ENCODE measurements at places on chromosomes 4 and X. TPM values are rescaled to one million over a fixed set of nuclear protein-coding genes. Genes with fewer than 3 reads are reported as not detected.

DNA sequence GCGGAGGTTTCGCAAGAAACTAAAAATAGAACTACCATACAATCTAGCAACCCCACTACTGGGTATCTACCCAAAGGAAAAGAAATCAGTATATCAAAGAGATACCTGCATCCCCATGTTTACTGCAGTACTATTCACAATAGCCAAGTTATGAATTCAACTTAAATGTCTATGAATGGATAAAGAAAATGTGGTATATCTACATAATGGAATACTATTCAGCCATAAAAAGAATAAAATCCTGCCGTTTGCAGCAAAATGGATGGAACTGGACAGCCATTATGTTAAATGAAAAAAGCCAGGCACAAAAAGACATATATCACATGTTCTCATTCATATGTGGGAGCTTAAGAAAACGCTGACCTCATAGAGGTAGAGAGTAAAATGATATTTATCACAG, 65.3 kb downstream of the LCORL start:
- DNase-seq: no peak
- H3K4me1 ChIP-seq: no peaks in the 10 kb centered on the region
- H3K36me3 ChIP-seq: no peaks in the 10 kb centered on the region
- no peak overlapping the region for H3K27ac ChIP-seq
- H3K27me3 ChIP-seq: no peaks in the 10 kb centered on the region

DNA sequence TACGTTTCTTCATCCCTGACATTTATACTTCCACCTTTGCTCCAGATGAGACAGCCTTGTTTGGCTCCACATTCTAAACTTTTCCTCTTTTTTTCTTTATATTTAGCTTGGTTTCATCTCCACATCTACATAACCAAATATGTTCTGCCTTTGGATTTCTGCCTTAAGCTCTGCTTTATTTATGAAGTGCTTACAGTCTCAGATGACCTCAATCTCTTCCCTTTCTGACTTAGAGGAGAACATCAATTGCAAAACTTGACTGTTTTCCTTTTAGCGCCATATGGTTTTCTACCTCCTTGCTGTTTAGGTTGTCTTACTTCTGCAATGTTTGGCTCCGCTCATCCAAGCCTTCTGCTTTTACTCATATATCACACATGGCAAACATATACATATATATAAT, 7.5 kb downstream of the ASB5 start:
- no peaks in the 10 kb centered on the region for H3K27me3 ChIP-seq
- H3K4me3 ChIP-seq: no peak overlapping the region
- H3K36me3 ChIP-seq: no peaks in the 10 kb centered on the region
- no peak for DNase-seq
- H3K4me1 ChIP-seq: no peaks in the 10 kb centered on the region

DNA sequence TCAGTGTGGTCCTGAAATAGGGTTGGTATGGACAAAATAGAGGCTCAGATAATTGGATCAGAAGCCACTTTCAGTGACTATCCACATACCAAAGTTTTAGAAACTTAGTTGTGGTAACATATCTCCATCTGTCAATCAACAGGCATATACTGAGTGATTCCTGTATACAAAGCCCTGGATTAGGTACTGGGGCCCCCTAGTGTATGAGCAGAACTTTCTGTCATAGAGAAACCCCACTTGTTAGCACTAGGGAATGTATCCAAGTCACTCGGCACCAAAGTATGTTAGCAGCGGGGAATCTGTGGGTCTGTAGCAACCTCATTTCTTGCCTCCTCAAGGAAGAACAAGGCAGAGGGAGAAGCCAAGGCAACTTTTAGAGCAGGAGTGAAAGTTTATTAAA, 50.7 kb downstream of the MAP7D3 start:
- H3K27ac ChIP-seq: no peak overlapping the region
- no peak for DNase-seq
- no peaks in the 10 kb centered on the region for H3K4me1 ChIP-seq
- H3K4me3 ChIP-seq: no peak overlapping the region
- H3K27me3 ChIP-seq: no peaks in the 10 kb centered on the region
- no peaks in the 10 kb centered on the region for H3K36me3 ChIP-seq

DNA sequence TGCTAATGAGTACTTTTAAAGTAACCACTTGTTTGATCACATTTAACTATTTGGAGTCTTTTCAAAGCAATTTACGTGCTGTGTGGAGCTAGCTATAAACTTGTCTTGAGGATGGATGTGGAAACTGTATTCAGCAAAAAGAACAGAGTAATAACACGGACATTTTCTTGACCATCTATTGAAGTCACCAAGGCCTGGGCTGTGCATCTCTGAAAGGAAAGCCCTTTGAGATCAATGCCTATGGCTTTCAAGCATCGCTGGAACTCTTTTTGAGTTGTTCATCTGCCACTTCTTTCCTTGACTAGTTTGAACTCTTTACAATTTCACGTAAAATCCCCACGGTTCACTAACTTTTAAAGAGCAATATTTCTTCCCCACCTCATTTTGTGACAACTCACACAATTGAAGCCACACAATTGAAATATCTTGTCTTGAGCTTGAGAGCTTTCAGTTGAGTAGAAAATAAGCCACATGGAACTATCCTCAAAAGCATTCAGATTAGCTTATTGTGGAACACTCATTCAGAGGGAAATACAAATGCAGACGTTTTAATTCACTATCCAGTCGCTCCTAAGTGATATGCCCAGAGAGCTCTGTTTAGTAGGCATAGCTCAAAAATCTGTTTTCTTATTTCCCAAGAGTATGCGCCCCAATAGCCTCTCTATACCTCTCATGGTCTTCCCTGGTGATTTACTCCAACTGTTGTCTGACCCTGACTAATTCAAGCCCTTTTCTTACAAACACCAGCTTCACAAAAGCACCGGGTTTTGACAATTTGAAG, 134.9 kb upstream of the SLITRK2 start:
- H3K4me3 ChIP-seq: no peak overlapping the region
- no peak for DNase-seq
- H3K27me3 ChIP-seq: no peaks in the 10 kb centered on the region

DNA sequence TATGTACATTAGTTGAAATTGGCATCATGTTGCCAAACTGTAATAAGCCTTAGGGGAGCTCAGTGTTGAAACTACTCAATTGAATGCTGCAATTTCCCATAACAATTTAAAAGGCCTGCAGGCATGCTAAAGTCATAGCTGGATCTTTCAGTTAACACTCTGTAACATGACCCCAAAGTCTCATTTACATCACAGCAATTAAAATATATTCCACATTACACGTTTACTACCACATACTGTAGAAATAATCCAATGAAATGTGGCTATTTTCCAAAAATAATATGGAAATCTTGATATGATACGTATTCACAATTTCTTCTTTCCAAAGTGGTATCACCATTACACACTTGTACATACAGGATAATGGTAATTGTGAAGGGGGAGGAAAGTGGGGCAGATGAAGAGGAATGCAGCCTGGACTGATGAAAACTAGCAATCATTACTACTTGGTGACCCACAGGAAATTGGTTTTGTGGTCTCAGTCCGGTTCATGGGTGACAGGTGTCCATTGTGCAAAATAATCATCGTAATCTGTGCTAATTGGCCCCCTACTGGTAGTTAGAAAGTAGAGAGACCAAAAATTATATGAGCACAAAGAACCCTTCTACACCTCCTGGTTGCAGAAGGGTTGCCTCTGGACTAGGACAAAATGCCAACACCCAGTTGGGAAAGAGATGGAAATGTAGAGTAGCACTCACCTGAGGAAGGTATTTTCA, 63.7 kb downstream of the TENM3 start:
- DNase-seq: no peak
- no peaks in the 10 kb centered on the region for H3K4me1 ChIP-seq
- H3K4me3 ChIP-seq: no peak overlapping the region
- H3K27ac ChIP-seq: no peak overlapping the region
- H3K27me3 ChIP-seq: no peaks in the 10 kb centered on the region

GRCh38 chr4:79905212-79905611, 167.8 kb downstream of the ANTXR2 start:
- H3K36me3 ChIP-seq: peaks cover 4% of the 10 kb centered on the region
- no peak overlapping the region for H3K4me3 ChIP-seq
- DNase-seq: no peak
- H3K27ac ChIP-seq: no peak overlapping the region
- no peaks in the 10 kb centered on the region for H3K4me1 ChIP-seq

DNA sequence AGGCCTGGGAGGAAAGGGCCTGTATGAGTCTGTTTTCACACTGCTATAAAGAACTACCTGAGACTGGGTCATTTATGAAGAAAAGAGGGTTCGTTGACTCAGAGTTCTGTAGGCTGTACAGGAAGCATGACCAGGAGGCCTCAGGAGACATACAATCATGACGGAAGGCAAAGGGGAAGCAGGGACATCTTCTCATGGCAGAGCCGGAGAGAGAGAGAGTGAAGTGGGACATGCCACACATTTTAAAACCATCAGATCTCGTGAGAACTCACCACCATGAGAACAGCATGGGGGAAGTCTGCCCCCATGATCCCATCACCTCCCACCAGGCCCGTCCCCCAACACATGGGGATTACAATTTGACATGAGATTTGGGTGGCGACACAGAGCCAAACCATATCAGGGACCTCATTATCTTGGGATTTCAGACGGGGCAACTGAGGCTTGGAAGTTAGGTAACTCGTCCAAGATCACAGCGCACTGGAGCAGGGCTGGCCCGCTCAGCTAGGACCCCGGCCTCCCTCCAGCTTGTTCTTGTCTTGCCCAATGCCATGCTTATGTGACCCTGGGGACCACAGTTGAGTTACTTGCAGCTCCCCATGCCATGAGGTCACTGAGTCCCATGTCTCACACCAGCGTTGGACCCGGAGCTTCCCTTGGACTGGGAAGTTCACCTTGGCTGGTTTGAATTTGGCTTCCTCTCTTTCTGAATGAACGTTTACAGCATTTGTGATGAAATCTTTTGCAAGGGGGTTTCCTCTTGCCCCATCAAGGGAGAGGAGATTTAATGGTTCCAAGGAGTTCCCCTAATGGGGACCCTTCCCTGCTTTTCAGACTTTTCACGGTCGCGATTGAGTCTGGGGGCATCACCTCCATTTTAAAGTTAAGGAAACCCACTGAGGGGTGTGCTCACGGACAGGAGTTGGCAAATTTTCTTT, 18.1 kb downstream of the HTRA3 start:
- no peaks in the 10 kb centered on the region for H3K4me1 ChIP-seq
- no peak overlapping the region for H3K27ac ChIP-seq
- no peaks in the 10 kb centered on the region for H3K27me3 ChIP-seq
- DNase-seq: no peak
- no peak overlapping the region for H3K4me3 ChIP-seq

DNA sequence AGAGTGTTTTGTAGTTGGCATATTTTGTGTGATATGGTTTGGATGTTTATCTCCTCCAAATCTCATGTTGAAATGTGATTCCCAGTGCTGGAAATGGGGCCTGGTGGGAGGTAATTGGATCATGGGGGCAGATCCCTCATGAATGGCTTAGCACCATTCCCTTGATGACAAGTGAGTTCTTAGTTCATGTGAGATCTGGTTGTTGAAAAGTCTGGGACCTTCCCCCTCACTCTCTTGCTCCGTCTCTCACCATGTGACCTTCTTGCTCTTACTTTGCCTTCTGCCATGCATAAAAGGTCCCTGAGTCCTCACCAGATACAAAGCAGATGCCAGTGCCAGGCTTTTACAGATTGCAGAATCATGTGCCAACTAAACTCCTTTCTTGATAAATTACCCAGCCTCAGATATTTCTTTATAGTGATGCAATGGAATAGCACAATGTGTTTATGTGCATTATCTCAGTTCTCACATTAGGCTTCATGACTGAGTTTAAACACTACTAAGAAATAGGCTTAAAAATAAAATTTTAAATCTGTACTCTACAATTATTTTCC, 1348.8 kb downstream of the STIM2 start:
- H3K27ac ChIP-seq: no peak overlapping the region
- H3K27me3 ChIP-seq: no peaks in the 10 kb centered on the region
- H3K4me1 ChIP-seq: no peaks in the 10 kb centered on the region

GRCh38 chrX:45143455-45143854, 57.2 kb downstream of the DIPK2B start:
- H3K36me3 ChIP-seq: no peaks in the 10 kb centered on the region
- no peaks in the 10 kb centered on the region for H3K27me3 ChIP-seq
- no peak overlapping the region for H3K4me3 ChIP-seq
- H3K4me1 ChIP-seq: no peaks in the 10 kb centered on the region

DNA sequence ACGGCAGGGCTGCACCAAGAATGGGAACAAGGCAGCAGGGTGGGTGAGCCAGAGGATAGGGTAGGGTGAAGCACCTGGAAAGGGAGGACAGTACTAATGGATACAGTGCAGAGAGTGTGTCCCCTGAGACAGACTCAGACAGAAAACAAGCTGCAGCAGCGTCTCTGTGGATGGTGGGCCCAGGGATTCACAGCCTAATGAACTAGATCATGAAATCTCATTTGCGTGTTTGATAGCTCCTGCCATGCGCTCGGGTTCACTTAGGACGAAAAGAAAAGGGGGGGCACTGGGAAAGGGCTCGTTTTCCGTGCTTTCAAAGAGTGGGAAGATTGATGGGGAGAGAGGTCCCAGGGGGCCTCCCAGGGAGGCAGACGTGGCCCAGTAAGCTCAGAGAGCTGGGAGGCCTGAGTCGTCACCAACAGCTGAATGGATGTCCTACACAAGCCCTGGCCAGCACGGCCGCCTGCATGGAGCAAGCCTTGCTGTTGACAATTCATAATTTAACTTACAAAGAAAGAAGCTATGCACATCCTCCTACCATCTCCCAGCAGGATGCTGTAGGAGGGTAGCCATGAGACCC, 446.9 kb downstream of the BCOR start:
- no peak for DNase-seq
- no peaks in the 10 kb centered on the region for H3K36me3 ChIP-seq
- no peak overlapping the region for H3K4me3 ChIP-seq
- H3K27ac ChIP-seq: no peak overlapping the region
- no peaks in the 10 kb centered on the region for H3K27me3 ChIP-seq
- H3K4me1 ChIP-seq: no peaks in the 10 kb centered on the region

DNA sequence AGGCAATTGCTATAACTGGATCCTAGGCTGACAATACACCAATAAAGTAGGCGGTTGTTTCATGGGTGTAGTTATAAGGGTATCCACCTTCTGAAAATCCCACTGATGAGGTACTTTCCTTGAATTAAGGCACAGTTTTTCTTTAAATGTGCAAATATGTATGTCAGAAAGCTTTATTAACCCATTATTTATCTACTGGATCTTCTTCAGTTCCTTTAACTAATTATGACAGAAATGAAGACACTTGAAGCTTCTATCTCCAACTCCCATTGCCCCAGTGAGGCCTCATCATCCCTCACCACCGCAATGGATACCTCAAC, 159.6 kb upstream of the KLF3 start:
- H3K27me3 ChIP-seq: no peaks in the 10 kb centered on the region
- DNase-seq: no peak
- H3K4me1 ChIP-seq: no peaks in the 10 kb centered on the region

- no peaks in the 10 kb centered on the region for H3K36me3 ChIP-seq
- DNase-seq: no peak
- H3K4me3 ChIP-seq: no peak overlapping the region
- 0 out of 2 replicates have a peak, but pooled peaks cover 3% of the 10 kb centered on the region for H3K27me3 ChIP-seq
Observed at GRCh38 chr4:4968161-4968725, 51.0 kb downstream of the CYTL1 start.

The PRMT9 gene
- 4.4 TPM for total RNA-seq

The SMIM31 gene
- not detected for total RNA-seq

The IL1RAPL2 gene
- total RNA-seq: not detected

The KLB gene
- total RNA-seq: not detected

The ZNF185 gene
- total RNA-seq: 5.4 TPM

All from Panc1 (cell line).